ENCODE measurements at places on chromosomes 11 and 22.

- no peak for DNase-seq
Observed at GRCh38 chr11:96319898-96320656, 22.9 kb downstream of the MAML2 start.

GRCh38 chr11:124080327-124081001 is 34.8 kb upstream of the VWA5A start:
- DNase-seq = no peak

GRCh38 chr11:31509051-31509428 is 382 bp downstream of the IMMP1L start:
- DNase-seq = no peak

DNA sequence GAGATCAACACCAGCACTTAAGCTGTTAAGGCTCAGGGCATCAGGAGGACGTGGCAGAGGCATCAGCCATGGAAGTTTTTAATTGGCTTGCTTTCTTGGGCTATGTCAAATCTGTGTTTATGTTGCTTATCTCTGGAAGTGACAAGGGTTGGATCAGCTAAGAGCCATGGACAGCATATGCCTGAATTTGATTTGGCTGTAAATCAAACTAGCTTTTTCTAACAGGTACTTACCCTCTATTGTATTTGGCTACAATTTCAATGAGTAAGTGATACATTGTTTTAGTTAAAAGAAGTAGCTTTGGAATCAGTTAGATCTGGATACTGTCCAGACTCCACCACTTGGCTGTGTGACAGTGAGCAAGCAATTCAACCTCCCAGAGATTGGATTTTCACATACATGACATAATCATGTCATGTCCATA is 936.6 kb downstream of the OPCML start:
- DNase-seq = no peak

GRCh38 chr11:128450882-128451651 is 136.3 kb downstream of the ETS1 start:
- DNase-seq = no peak

DNA sequence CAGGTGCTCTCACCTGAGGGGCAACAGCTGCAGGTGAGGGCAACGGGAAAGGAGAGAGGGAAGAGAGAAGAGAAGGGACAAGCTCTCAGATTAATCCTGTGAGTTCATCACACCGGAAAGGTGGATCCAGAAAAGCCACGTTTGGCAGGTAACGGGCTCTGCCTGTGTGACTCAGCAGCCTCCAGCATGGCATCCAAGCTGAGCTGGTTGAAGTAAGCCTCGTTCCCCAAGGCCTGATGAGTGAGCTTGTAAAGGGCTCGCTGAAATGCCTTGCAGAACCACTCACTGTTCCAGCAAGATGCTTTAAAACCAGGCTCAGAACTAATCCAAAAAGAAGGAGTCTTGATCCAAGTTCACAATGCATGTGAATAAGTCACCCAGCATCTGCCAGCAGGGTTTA is 206.9 kb upstream of the TMEM45B start:
- DNase-seq = no peak

- DNase-seq = no peak
Observed at GRCh38 chr11:64533501-64533900, 57.5 kb upstream of the SLC22A12 start.

GRCh38 chr22:40387746-40388145 is 17.4 kb downstream of the SGSM3 start:
- no peak for DNase-seq

DNA sequence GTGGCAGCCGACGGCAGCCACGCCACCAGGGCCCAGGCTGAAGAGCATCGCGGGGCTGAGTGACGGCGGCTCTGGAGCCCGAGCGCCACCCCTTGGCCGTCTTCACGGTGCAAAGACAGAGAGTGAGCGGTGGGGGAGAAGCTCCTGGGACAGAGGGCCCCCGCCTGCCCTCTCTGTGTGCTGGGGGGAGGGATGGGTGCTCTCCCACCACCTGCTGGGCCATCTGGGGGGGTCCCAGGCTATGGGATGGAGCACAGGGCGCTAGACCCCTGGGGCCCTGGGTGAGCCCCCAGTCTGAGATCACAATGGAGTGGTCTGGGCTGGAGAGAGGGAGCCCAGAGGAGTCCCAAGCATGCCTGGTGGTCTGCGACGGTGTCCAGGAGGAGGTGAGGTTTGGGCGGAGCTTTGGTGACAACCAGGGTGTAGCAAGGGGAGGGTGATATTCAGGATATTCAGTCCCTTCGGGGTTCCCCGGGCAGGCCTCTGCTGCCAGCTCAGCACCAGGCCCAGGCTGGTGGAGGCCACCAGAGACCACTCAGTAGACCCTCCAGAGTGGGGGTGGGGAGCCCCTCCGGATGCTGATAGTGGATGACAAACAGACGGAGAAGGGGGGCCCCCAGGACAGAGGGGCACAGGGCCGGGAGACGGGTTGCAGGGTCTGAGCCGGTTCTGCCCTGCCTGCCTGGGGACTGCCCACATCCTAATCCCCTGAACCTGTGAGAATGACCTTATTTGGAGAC is 78.1 kb upstream of the PRR5 start:
- DNase-seq = no peak

GRCh38 chr11:12936200-12936599 is 72.9 kb upstream of the RASSF10 start:
- DNase-seq = no peak

DNA sequence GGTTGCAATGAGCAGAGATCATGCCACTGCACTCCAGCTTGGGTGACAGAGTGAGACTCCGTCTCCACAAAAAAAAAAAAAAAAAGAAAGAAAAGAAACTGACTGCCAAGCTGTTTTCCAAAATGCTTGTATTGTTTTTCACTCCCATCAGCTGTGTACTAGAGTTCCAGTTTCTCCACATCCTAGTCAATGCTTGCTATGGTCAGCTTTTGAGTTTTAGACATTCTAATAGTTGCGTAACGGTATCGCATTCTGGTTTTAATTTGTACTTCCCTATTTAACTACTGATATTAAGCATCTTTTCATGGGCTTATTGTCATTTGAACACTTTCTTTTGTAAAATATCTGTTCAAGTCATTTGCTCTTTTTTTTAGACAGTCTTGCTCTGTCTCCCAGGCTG is 55.7 kb downstream of the TSPAN18 start:
- no peak for DNase-seq

- no peak for DNase-seq
Observed at GRCh38 chr11:68328374-68329091, 16.1 kb downstream of the LRP5 start.

- no peak for DNase-seq
Observed at GRCh38 chr11:61793083-61793828, 545 bp downstream of the FEN1 start.

GRCh38 chr11:16160146-16160545 is 196.2 kb downstream of the SOX6 start:
- DNase-seq = no peak

GRCh38 chr22:17172029-17172833 is 13.2 kb upstream of the HDHD5 start:
- DNase-seq = no peak

DNA sequence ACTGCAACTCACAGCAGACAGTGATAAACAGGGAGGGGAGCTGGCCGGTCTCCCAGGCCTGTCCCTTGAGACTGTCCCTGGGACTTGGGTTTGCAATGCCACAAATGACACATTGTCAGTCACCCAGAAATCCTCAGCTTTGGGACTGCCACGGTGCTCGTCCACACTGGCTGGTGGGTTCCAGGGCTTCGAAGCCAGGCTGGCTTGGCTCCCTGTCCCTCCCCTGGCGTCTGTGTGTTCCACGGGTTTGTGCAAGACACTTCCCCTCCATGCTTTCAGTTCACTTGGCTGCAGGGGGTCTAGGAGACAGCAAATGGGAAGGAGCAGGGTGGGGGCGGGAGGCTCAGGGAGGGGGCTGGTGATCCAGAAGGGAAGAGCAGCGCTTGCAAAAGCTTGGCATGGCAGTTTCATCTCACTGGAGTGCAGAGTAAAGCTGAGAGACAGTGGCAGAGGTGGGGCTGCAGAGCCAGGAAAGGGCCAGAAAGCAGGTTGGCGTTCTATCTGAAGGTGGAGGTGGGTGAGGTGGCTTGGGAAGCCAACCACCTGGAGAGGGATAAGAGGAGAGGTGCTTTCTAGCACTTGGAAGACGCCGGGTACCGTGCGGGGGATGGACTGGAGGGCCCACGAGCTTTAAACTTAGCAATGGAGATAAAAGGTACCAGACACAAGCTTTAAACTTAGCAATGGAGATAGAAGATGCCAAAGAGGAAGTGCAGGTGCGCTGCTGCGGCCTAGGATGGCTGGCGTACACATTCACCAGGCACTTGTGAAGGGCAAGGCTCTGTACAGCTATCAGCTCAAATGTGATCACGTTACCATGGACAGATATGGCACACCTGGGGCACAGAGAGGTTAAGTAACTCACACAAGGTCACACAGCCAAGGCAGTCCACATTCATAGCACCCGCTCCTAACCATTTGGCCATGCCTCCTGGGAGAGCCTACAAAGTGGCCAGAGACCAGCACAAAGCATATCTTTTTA is 86.4 kb upstream of the SHISAL1 start:
- DNase-seq = no peak

GRCh38 chr22:46379066-46379930 is 43.8 kb downstream of the TRMU start:
- DNase-seq = no peak

DNA sequence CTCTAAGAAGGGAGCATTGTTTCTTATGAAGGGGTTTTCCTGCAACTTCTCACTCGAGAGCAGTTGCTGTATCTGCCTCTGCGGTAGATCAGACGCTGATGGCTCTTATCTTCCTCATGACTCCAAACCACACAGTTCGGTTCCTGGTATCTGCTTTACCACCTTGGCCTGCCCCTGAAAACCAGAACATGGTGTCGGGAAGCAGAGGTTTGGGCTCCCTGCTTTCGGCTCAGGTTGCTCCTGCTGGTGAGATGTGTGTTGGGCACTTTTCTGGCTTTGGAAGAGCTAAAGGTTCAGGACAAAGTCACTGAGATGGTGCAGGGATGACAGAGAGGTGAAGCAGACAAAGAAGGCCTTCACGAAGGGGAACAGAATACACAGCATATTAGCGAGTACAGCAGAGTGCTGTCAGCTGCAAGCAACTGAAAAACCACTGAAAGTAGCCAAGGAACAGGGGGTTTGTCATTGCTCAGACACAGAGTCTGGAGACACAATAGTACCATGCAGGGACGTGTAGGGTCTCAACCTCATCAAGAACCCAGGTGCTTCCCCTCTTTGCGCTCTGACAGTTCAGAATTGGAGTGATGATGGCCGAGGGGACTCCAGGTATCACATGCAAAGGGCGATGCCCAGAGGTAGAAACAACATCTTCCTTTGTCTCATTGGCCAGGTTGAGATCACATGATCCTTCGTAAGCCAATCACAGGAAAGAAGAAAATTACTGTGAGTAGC is 11.9 kb upstream of the CSF2RB start:
- DNase-seq = peak; percentile 20

GRCh38 chr11:95647355-95647754 is 142.2 kb downstream of the FAM76B start:
- DNase-seq = no peak

DNA sequence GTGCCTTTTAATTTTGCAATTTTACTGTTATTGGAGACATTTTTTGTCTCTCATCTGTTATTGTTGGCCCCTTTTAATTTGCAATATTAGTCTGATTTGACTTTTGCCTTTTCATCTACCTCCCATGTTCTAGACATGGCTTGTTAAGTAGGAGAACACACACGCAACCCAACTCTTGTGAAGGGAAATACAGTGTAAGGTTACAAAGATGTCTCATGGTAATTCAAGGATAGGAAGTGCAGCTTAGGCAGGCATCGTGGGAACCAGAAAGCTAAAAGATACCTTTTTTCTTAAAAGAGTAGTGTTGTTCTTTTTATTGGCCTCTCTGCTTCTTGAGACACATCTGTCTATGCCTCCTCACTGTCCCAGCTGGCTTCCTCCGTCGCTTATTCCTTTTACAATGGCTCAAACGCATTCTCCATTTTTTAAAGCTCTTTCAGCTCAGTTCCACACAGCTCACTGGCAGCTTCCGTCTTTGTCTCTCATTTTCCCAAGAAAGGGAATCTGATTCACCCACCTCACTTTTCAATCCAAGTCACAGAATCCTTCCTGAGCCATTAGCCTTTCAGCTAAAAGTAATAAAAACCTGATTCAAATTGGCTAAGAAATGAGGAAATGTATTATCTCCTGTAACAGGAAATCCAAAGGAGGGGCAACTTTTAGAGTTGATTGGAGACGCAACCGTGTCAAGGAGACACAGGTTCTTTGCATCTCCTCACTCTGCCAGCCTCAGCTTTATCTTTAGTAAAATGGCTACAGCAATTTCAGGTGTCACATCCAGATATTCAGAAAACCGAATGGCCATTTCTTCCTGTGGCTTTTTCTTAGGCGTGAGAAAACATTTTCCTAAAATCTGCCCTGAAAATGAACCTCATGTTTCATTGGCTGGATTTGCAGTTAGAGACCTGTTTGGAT is 57.2 kb downstream of the SIK2 start:
- DNase-seq = no peak

DNA sequence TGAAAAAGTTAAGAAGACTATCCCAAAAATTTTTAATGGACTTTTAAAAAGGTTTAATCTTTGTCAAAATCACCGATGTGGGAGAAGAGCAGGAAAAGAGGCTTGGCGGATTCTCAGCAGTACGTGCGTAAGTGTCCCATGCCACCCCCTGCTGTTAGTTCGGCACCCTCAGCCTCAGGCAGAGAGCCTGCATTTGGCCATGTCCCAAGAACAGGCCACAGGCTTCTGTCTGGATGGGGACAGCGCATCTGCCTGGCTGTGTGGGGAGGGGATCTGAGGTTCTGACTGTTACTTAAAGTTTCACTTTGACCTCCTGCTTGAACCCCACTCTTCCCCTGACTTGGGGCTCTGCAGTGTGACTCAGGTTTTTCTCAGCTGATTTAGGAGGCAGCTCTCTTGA is 35.3 kb downstream of the EXT2 start:
- no peak for DNase-seq

- DNase-seq = peak; percentile 85
Observed at GRCh38 chr11:128172046-128172878, 415.1 kb downstream of the ETS1 start.

GRCh38 chr11:36385121-36385970 is 89.3 kb downstream of the PRR5L start:
- DNase-seq = peak; percentile 40

DNA sequence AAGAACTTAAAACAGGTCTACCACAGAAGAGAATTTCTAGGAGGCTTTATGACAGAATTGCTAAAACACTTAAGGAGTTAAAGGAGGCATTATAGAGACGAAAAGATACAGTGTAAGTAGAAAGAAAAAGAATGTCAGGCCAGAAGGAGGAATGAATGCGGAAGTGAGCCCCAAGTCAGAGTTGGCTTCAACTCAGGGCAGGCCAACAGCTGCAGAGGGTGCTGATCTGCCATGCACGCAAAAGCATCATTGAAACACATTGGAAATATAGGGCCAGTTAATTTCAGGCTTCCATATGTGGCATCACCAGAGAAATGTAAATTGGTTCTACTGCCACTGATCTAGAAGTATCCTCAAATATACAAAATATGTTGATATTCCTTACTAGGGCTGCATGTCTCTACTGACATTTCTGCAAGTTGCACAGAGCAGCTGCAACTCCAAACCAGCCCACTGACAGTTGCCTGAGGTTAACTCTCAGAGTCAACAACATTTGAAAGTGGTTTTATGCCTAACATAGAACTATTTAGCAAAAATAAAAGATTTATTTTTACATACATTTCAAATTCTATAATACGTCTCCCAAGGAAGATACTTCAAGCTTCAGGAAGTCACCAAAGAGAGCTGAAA is 324.1 kb downstream of the C11orf87 start:
- no peak for DNase-seq

- no peak for DNase-seq
Observed at GRCh38 chr11:18669711-18670110, 28.9 kb upstream of the TMEM86A start.
